Stimulated activated effector memory CD8-positive, alpha-beta T cell treated with anti-CD3 and anti-CD28 coated beads, Interleukin-12 subunit alpha, Interleukin-12 subunit beta, amount 100 ng/mL, for 72 hours (primary cell): ENCODE measurements at places on chromosomes 2 and 18.

DNA sequence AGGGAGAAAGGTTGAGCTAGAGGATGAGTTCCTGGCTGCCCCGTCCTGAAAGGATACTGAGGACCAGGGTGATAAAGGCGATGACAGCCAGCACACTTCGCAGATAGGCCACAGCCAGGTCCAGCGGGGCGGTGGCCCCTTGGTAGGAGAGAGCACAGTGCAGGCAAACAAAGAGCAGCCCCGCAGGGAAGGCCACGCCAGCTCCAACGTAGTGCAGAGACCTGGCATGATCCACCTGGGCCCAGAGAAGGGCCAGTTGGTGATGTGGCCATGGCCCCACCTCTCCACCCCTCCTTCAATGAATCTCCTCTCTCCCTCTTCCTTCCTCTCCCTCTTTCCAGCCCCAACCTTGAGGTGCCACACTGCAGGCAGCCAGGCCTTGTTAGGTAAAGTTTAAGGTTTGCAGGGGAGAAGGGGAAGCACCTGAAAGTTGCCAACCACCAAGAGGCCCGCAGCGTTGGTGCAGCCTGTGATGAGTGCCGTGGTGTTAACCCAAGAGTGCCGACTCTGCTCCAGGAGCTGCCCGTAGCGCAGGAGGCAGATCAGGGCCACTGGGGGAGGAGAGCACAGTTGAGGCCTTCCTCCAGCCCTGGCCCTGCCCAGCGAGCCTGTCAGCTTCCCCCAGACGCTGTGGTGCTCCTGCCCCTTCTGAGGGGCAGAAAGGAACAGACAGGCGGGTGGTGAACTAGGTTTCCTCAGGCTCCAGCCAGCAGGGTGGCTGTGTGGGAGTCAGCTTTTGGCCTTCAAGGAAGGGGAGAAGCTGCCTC, 2.8 kb downstream of the TMEM150A start:
- no peak for DNase-seq

DNA sequence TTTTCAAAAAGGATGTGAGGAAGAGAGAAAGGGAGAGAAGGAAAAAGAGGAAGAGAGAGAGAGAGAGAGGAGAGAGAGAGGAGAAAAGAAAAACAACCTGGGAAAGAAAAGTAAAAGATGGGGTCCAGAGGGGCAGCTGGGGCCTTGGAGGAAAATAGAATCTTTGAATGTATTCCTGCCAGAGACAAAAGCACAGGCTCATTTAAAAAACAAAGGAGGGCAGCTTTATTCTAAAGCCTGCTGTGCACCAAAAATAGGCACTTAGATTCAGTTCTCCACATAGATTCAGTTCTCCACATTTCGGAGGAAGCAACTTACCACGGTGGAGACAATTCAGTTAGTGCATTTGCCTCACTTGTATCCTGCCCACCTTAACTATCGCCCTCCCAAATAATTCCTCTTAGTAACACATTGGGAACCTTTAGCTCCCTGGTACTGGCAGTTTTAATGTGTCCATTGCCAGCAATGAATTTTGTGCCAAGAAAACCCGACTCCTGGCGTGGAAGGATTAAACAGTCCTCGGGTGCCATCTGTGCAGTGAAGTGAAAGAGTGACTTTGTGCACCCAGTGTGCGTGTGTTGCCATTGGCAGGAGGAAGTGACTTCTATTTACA, 71.3 kb downstream of the DPP4 start:
- DNase-seq, result no peak

DNA sequence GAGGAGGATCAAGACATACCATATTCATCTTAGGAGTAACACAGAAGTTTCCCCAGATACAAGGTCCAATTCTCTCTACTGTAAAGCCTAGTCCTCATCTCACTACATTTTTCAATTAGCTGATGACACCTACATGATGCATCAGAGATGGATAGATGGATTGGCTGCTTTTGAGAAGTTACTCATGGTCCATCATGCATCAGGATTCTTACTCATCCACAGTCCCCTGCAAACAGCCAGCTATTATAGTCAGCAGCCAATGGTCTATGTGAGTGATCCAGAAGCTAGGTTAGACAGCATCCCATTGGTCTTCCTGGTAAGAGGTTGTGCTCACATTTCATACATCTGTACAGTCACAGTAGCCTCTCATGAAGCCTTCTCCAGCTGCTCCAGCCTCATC, 154.5 kb upstream of the NRP2 start:
- DNase-seq, result no peak

DNA sequence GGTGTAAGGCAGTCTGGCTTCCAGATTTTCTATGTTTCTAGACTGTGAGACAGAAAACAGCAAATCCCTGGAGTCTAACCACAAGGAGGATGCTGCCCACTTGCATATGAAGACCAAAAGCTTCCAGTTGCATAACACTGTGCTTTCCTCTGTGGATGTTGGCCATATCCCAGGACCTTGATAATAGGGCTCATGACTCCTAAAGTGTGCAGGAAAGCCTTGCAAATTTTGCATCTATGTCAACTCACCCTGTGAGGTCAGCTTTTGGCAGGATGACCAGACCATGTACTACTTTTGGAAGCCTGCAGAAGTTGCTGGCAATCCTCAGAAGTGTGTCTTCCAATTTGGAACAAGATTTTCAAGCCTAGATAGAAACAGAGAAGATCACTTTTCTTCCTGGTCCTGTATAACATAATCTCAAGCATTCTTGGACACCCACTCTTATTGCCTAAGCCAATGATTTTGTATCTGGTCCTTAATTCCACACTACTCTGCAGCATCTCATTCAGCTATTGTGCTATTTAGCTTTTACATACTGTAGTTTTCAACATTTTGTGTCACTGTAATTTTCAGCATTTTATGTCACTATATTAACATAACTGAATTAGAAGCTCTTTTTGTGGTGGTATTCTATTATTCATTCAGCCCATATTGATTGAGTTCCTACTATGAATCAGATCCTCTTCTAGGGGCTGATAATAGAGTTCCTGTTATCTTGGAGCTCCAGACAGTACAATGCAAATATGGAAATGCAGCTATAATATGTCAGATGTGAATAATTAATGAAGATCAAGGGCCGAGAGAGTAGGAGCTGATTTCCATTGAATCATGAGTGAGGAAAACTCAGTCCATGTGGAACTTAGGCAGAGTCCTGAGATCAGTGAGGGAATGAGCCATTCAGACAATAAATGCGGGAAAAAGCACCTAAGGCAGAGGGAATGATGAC, 85.3 kb upstream of the RAB27B start:
- DNase-seq, result no peak

GRCh38 chr2:27369471-27370025, 590 bp downstream of the EIF2B4 start:
- DNase-seq, result no peak

- no peak for DNase-seq
Observed at GRCh38 chr2:222447131-222447530, 22.8 kb downstream of the SGPP2 start.

GRCh38 chr2:23823863-23824262, 103.1 kb downstream of the ATAD2B start:
- DNase-seq, result no peak

- no peak for DNase-seq
Observed at GRCh38 chr2:199259671-199260070, 198.1 kb downstream of the SATB2 start.

DNA sequence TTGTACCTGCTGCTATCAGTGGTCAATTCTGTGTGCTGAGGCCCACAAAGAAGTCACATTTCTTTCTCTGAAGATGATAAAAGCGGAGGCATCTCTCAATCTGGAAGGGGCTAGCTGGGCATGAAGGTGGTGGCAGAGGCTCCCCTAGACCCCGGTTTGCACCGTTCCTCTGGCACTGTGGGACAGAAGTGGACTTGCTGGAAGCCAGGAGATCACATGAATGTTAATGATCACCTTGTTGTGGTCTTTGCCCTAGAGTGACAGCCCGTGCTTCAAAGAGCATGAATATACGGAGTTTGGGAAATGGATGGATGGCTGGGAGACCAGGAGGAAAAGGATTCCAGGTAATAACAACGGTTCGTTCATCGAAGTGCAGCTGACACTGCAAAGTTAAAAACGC, 20.2 kb downstream of the ALLC start:
- DNase-seq, result no peak

DNA sequence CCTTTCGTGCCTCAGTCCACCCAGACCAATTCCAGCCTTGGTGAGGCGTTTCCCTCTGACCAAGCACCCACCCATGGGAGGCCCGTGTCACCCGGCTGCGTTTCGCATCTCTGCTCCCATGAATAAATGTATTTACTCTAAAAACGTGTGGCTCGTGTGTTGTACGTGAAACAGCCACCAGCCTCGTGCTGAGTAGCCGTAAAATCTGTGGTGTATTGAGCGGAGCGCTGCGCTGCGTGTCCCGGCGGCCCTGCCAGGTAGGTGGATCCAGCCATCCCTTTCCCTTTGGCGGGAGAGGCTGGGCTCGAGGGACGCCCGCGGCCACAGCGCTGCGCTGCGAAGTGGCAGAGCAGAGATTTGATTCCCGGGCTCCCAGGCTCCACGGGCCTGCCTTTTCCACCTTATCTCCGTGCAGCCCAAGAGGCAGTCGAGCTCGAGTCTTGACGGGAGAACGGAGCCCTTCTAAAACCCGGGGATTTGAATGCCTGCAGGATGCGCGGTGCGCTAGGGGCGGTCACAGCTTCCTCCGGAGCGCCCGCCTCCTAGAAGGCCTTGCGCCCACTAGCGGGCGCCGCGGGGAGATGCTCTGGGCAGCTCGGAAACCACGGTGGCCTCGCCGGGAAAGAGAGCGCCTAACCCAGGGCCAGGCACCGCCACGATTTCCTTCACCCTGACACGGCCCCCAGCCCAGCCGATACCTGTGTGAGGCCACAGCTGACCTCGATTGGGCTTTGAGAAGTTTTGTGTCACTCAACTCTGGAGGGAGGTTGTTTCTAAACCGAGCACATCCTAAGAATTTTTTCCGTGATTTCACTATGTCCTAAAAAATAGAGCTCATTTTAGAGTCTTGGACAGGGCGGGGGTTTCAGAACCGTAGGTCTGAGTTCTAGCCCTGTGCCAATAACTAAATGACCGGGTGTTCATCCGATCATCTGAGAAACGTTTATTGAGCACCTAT, 3.9 kb upstream of the PSMD1 start:
- DNase-seq, result peak; percentile 76

GRCh38 chr2:85549826-85550225, 10.9 kb downstream of the MAT2A start:
- DNase-seq, result no peak

DNA sequence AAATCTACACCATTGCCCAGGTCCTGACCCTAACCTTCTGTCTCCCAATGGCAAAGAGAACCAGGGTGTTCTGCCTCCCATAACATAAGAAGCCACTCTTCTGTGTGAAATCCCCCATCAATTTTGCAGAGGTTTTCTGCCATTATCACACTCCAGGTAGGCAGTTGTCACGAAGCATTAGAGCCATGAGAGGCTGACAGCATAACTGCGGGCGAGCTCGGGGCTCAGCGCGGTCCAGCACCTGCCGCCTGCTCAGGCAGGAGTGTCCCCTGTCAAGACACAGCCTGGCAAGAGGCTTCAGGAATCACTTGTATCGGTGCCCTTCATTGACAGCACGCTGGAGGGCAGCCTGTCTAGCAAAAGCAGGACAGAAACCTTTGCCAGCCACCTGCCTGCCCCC, 251.2 kb downstream of the SATB2 start:
- no peak for DNase-seq

- no peak for DNase-seq
Observed at GRCh38 chr2:220144411-220144810, 517.0 kb downstream of the SLC4A3 start.

DNA sequence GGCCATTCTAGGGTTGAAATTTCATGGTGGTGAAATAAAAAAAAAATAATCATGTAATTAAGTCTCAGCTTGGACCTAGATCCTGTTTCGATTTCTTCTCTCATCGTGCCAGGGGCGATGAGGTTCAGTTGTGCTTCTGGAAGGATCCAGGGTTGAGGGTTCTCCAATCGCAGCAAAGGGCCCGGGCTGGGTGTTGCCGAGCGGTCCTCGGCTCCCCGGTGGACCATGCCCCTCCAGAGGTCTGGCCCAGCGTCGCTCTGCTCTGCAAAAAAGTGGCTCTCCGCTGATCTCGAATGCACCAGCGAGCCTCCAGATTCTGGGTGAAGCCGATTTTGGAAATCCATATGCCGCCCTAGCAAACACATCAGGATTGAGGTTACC, 39.0 kb downstream of the EN1 start:
- no peak for DNase-seq

DNA sequence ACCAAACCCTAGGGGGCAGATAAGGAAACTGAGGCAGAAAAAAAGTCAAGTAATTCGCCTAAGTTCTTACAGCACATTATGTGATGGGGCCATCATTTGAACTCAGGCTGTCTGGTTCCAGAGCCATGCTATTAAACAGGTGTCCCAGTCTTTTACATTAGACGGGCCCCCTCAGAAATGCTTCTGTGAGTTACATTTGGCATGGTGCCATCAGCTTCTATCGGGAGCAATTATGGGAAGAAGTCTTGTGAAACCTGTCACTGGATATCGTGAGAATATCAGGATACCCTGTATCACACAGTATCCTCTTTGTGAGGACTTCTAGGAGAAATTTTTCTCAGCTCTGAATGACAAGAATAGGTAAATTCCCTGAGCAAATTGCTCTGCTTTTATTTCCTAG, 143.7 kb upstream of the NOSTRIN start:
- DNase-seq, result no peak

GRCh38 chr2:42314892-42315468, 46.0 kb downstream of the COX7A2L start:
- no peak for DNase-seq

DNA sequence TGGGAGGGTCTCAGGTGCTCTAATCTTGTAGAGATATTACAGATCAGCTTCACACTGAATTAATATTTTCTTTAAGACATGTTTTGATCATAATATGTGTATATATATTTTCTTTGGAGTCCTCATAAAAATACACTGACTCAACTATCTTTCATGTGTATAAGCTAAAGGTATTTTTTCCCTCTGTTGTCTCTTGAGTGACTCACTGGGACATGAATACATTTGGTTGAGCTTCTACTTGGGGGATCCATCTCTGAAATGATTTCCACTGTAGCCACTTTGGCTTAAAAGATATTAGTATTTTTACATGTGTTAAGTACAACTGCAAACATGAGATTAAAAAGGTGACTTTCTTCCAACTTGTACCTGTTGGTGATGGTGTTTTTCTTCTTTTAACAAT, 140.8 kb downstream of the TTN start:
- no peak for DNase-seq

- DNase-seq, result no peak
Observed at GRCh38 chr18:55853268-55853667, 265.3 kb upstream of the TCF4 start.

DNA sequence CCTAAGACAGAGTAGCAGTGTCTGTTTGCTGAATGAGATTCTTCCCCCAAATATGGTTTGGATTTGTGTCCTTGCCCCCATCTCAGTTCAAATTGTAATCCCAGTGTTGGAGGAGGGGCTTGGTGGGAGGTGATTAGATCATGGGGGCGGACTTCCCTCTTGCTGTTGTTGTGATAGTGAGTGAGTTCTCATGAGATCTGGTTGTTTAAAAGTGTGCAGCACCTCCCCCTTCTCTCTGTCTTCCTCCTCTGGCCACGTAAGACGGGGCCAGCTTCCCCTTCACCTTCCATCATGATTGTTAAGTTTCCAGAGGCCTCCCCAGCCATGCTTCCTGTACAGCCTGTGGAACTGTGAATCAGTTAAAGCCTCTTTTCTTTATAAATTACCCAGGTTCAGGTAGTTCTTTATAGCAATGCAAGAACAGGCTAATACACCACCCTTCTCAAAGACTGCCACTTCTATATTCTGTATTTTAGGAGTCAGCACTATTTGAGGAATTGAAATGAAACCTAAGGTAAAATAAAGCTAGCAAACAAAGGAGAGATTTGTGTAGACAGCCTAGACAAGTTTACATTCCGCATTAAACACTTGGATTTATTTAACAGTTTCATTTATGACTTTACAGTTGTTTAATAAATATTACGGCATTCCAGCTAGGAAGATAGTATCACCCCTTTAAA, 21.6 kb downstream of the FBXO36 start:
- no peak for DNase-seq
